CD14-positive monocyte (primary cell): ENCODE measurements at places on chromosomes 12 and 14. TPM values are rescaled to one million over a fixed set of nuclear protein-coding genes. Genes with fewer than 3 reads are reported as not detected.

GRCh38 chr12:89770391-89770790 lies 61.8 kb upstream of the ATP2B1 start:
- H3K27ac ChIP-seq = no peak overlapping the region
- H3K36me3 ChIP-seq = no peaks in the 10 kb centered on the region
- no peak for DNase-seq
- peaks cover 17% of the 10 kb centered on the region for H3K4me1 ChIP-seq
- no peaks in the 10 kb centered on the region for H3K27me3 ChIP-seq

- no peaks in the 10 kb centered on the region for H3K36me3 ChIP-seq
- no peak overlapping the region for H3K4me3 ChIP-seq
- no peaks in the 10 kb centered on the region for H3K27me3 ChIP-seq
- H3K27ac ChIP-seq = no peak overlapping the region
- H3K4me1 ChIP-seq = no peaks in the 10 kb centered on the region
Observed at GRCh38 chr12:46680506-46680905, 145.3 kb downstream of the SLC38A4 start.

DNA sequence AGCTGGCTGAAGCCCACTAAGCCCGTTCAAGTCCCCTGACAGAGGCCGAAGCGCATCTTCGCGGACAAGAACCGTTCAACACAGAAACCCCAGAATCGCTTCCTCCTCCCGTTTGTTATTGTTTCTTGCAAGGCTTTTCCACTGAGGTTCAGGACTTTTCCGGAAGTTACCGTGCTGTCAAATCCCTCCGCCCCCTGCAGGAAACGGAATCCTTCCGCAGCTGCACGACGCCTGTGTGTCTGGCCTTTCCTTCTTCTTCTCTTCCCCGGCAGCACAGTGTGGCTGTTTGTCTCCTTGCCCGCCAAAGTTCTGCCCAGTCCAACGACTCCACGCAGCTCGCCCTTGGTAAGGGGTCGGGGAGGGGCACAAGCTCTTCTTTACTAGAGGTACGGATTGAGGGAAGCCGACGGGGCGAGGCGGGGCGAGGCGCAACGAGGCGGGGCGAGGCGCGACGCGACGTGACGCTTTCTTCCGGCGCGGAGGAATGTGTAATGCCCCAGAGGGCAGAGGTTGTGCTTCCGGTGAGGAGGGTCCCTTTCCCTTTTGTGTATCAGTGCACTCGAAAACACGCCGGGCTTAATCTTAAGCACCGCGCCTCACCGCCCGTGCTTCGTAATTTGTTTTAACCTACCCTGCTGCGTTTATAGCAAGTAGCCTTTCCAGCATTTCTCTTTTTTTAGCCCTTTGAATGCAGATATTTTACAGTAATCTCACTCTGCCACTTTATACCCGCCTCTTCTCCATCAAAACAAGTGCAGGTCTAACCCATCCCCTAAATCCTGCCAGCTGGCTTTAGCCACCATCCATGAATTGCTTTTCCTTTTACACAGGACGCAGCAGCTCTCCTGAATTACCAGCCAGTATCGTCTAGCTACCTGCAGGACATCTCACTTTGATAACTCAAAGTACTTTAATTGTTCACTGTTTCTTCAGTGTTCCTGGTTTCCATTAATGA lies at the start of gene KDM5A:
Gene KDM5A (minus strand): TSS at position 179 of the 955 bp plus-strand sequence. CDS start 229 bp downstream, outside the sequence.
- peaks cover 12% of the 10 kb centered on the region for H3K36me3 ChIP-seq
- peak within 1 kb of the TSS; percentile 97 for H3K4me3 ChIP-seq
- peak; percentile 94 for DNase-seq
- H3K4me1 ChIP-seq = peaks cover 38% of the 10 kb centered on the region

DNA sequence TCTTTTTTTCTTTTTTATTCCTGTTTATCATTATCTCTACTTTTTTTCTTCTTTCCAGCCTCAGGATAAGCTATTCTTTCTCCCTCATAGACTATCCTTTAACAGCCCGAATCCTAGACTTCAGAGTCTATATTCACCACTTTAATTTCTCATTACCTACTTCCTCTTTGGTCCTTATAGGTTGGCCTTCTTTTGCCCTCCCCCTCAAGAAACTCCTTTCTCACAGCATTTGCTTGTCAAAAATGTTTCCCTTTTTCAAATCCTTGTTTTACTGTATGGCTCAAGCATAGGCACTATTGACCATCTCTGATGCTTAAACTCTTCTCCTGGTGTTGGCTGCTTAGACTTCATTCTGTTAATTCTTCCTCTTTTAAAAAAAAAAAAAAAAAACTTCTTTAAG lies 52.5 kb downstream of the KIAA0586 start:
- DNase-seq = peak; percentile 6
- no peak overlapping the region for H3K4me3 ChIP-seq
- peaks cover 2% of the 10 kb centered on the region for H3K4me1 ChIP-seq
- no peaks in the 10 kb centered on the region for H3K27me3 ChIP-seq

DNA sequence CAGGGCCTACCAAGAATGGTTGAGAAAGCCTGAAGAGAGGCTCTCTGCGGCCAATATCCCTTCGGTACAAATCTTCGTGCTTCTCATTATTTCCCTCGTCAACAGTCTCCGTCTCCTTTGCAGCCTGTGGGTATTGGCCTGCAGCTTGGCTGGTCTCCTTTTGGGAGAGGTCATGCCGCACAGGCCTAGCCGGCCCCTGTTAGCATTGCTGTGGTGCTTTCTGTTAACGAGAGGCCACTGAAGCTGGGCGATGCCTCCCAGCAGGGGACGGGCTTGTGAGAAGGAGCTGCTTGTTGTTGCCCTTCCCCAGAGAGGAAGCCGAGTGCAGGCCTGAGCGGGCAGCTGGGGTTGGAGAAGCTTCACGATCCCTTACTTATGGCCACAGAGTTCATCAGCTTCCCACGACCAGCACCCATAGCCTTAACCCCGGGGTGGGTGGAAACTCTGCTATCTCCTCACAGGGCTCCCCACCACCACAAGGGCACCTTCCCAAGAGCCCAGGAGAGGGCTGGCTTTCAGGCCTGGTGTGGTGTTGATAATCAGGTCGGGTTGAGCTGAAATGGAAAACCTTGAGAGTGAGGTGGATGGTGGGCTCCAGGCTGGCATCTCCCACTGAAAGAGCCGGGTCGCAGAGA lies 228.6 kb downstream of the ZFP36L1 start:
- no peak for DNase-seq
- H3K4me1 ChIP-seq = peaks cover 31% of the 10 kb centered on the region
- no peak overlapping the region for H3K4me3 ChIP-seq
- no peaks in the 10 kb centered on the region for H3K27me3 ChIP-seq
- H3K27ac ChIP-seq = no peak overlapping the region

DNA sequence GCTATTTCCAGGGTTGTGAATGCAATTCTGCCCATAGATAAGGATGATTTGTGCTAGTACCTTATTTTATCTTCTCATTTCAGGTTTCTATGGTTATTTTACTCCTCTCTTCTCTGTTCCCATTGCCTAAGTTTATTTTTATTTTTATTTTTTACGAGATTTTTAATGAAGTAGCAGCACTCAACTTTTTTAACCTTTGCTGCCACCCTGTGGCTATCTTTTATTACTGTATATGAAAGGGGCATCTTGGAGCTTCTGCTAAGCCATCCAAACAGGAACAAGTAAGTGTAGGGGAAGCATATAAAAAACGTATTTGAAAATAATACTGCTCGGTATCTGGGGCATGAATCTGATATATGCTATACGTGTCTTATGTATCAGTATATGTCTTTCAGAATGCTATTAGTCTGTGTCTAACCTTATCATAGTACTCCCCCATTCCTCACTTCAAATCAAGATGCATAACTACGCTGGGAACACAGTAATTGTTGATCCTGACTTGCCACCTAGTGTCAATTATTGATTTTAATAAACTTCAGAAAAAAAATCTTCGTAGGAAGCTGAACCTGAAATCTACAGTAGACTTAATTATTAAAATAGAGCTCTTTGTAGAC lies 60.3 kb downstream of the KLRG1 start:
- H3K4me1 ChIP-seq = no peaks in the 10 kb centered on the region
- H3K4me3 ChIP-seq = no peak overlapping the region
- H3K27me3 ChIP-seq = no peaks in the 10 kb centered on the region

GRCh38 chr14:35121026-35121886 lies 534 bp downstream of the PPP2R3C start:
- no peak for DNase-seq
- peak overlapping the region; percentile 99 for H3K27ac ChIP-seq
- no peaks in the 10 kb centered on the region for H3K27me3 ChIP-seq
- peaks cover 3% of the 10 kb centered on the region for H3K36me3 ChIP-seq
- peak overlapping the region; percentile 97 for H3K4me3 ChIP-seq
- H3K4me1 ChIP-seq = peaks cover 26% of the 10 kb centered on the region

- peaks cover 78% of the 10 kb centered on the region for H3K27me3 ChIP-seq
- no peak overlapping the region for H3K27ac ChIP-seq
- no peak overlapping the region for H3K4me3 ChIP-seq
Observed at GRCh38 chr12:120367233-120367923, 1.6 kb downstream of the MSI1 start.

DNA sequence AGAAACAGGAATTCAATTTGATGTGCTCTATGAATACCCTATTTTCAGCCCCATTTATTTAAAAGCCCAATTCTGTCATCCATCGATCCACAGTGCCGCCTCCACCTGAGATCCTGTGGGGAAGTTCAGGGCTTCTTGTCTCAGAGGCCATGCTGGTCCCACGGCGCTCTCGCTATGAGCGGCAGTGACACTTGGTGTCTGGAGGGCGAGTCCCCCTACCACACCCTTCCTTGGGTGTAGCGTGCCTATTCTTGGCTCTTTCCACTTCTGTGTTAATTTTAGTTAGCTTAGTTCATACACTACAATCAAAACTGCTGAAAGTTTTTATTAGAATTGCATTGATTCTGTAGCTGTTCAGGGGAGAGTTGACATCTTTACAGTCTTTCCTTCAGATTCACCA lies 73.8 kb downstream of the DDX51 start:
- H3K27ac ChIP-seq = no peak overlapping the region
- peaks cover 17% of the 10 kb centered on the region for H3K4me1 ChIP-seq
- peaks cover 66% of the 10 kb centered on the region for H3K36me3 ChIP-seq
- H3K4me3 ChIP-seq = no peak overlapping the region
- no peak for DNase-seq

DNA sequence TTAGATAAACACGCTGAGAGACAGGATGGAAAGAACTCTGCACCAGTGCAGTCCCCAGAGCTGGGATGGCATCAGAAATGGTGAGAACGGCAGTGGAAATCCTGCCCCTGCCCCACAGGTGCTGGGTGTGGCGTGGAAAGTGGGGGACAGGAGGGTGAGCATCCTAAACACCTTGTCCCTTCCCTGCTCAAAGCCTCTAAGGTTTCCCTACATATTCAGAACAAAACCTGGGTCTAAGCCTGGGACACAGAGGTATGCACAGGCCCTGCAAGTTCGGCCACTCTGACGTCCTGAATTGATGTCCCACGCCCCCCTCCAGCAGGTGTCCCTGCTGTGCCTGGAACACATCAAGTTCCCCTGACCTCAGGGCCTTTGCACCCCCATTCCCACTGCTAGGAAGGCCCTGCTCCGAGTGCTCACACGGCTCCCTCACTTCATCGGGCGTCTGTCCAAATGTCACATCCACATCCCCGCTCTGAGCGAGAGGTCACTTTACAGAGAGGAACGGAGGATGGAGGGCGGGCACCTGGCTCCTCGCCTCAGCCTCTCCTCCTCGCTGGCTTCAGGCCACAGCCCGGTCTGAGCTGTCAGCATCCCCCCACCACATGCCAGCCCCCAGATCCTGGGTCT lies 38.5 kb upstream of the SFSWAP start:
- H3K27me3 ChIP-seq = no peaks in the 10 kb centered on the region
- H3K36me3 ChIP-seq = no peaks in the 10 kb centered on the region
- H3K27ac ChIP-seq = no peak overlapping the region
- no peak overlapping the region for H3K4me3 ChIP-seq
- H3K4me1 ChIP-seq = peaks cover 23% of the 10 kb centered on the region
- no peak for DNase-seq

GRCh38 chr14:38080696-38081095 lies 127.0 kb upstream of the SSTR1 start:
- H3K4me1 ChIP-seq = peaks cover 9% of the 10 kb centered on the region
- H3K4me3 ChIP-seq = no peak overlapping the region
- no peak for DNase-seq
- no peaks in the 10 kb centered on the region for H3K36me3 ChIP-seq

- no peak overlapping the region for H3K4me3 ChIP-seq
- H3K36me3 ChIP-seq = no peaks in the 10 kb centered on the region
- no peak overlapping the region for H3K27ac ChIP-seq
- no peaks in the 10 kb centered on the region for H3K27me3 ChIP-seq
- DNase-seq = peak; percentile 63
Observed at GRCh38 chr14:59360923-59361794, 104.0 kb downstream of the GPR135 start.

MFAP5 gene
- not detected in 2 replicates for polyA plus RNA-seq

MIP gene
- not detected for polyA plus RNA-seq

EFCAB11 gene
- 4.3 TPM for polyA plus RNA-seq
